ENCODE measurements at places on chromosomes 7 and 10.

GRCh38 chr10:8511026-8511425 is 456.5 kb downstream of the GATA3 start:
- no peak for DNase-seq

DNA sequence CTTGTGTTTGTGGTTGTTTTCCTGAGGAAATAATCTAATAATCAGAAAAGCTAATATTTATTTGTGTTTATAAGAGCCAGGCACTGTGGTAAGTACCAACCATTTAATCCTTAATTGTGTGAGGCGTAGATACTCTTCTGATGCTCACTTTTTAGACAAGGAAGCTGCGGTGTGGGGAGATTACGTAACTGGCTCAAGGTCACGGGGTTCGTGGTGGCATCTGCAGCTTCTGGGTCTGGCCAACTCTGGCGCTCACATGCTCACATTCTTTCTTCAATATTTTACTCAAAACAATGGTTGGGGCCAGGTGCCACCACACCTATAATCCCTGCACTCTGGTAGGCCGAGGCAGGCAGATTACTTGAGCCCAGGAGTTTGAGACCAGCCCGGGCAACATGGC is 77.6 kb downstream of the RALA start:
- DNase-seq = no peak

DNA sequence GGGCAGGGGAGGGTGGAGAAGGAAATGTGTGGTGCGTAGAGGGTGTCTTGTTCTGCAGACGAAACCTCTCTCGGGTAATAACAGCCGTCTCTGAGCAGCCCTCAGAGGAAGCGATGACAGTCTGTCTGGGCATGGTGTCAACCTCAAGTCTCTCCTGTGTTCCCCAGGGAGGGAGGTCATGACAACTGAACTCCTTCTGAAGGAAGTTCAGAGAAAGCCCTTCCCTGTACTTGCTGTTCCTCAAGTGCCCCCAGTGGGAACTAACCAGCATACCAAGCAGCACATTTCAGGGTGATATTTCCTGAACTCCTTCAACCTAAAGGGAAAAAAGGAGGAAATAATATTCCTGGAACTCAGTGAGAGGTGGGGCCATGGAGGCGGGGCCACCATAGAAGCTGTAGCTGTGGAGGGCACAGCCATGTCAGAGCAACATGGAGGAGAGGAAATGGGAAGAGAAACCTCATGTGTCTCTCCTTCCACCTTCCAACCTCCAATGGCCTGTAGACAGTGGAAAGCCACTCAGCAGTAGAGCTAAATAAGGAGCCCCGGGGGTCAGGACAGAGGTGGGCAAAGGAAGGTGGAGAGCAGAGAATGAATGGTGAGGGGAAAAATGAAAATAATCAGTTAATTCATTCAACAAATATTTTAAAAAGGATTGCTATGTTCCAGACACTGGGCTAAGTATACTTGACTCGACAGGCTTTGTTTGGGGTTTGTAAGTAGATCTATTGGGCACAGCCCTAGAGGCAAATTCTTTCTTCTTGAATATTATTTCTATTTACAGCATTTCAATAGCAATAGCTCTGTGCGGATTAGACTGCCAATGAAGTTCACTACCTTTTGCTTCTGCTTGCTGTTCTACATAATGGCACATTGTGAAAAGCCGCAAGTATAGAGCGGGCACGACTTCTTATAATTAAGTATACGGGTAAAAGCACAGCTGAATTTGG is 61.0 kb upstream of the AOAH start:
- DNase-seq = no peak

- DNase-seq = no peak
Measured at GRCh38 chr10:6279540-6280267, 77.0 kb downstream of the PFKFB3 start.

DNA sequence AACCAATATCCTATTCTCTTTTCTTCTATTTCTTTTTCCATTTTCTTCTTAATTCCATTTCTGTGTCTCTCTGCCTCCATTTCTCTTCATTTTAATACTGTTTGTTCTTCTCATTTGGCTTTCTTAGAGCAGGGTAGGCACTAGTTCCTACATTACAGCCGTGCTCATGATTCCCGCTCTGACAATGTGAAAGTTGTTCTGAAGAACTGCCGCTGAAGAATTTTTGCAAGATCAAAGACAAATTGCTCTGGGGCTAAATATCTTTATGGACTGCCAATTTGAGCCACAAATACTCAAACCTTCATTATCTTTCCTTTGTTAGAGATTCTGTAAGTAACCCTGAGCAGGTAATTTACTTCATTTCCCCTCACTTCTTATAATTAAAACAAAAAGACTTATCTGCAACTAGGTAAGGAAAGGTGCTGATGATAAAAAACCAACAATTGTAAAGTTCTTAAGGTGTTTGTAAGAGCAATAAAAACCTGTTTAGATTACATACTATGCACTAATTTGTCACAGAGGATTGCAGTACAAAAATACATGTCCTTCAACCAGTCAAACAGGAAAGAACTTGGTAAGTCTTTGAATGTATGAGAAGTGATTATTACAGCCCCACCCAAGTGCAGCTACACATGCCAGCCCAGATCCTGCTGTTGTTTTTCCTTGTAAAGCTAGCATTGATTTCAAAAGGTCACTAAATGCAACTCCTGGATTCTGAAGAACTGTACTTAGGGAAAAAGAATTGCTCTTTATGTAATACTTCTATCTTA is 127.5 kb downstream of the COL28A1 start:
- no peak for DNase-seq

DNA sequence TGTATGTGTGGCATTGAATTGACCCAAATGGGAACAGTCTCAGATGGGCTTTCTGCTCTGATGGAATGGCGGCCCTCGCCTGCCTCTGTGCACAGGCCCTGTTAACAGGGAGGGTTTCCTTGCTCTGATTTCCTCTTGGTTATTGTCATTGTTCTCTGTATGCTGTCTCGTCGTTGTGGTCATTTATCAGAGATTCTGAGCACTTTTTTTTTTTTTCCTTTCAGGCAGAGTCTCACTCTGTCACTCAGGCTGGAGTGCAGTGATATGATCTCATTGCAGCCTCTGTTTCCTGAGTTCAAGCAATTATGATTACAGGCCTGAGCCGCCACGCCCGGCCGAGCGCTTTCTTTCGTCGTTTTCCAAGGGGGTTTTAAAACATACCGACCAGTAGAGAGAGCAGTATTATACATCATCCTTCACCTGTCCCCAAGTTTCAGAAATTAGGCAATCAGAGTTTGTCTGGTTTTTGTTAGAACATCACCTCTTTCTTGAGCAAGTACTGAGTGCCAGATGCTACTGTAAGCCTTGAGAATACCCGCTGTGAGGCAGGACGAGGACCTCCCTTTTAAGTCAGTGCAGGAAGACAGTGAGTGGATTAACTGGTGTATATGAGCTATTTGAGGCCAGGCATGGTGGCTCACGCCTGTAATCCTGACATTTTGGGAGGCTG is 6.5 kb downstream of the CHST12 start:
- no peak for DNase-seq

DNA sequence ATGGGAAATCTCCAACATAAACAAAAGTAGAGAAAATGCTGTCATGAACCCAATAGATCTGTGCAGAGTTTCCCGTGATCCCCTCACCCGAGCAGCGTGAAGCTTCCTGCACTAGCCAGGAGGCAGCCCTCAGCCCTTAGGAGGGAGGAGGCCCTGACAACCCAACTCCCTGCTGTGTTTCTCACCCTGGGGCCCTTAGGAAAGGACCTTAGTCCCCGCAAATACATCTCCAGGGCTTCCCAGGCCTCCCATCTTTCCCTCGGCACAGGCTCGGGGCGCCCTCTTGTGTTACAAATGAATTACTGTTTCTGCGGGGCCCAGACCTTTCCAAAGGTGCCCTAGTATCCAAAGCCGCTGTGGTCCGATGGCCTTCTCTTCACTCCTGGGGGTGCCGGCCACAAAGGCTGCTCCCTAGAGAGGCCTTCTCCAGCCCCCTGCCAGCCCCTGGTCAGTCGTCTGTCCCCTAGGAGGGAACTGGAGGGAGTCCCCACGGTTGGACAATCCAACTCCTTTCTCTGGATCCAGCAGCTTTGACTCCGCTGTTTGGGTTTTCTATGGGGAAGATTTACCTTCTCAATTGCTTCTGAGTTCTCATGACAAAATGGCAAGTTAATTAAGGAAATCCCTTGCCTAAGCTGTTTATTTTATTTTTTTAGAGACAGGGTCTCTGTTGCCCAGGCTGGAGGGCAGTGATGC is 49.9 kb upstream of the SH2B2 start:
- DNase-seq = peak; percentile 85

DNA sequence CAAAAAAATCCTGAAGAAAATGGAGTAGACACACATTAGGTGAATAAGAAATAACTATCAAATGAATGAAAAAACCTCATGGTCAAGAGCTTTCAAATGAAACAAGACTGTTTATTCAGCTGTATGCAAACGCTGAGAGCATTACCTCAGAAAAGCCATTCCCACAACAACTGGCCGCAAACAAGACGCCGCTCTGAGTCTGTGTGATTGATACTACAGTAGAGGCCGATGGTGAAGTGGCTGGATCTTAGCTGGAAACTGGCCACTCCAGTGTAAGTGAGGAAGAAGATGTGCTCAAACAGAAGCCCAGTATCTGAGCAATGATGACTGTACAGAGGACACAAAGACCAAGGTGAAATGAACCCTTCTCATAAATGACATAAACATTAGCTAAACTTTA is 252.4 kb upstream of the GHITM start:
- DNase-seq = no peak

DNA sequence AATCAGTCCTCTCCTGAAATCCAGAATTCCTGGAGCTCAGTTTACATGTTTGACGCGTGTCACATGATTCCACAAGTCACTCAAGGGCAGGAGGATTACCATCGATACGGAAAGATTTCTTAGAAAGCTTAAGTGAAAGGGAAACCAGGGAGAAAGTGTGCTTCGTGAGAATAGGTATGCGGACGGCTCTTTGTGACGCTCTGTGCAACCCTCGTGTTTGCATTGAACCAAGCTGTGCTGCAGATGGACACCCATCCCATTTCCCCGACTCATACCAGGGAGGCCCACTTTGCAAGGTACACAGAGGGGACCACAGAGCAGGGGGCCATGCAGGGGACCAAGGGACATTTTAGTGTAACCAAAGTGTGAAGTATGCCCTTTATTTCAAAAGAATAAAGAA is 43.2 kb downstream of the IKZF1 start:
- no peak for DNase-seq

GRCh38 chr10:112335868-112336265 is 38.0 kb upstream of the ACSL5 start:
- no peak for DNase-seq

GRCh38 chr7:122306320-122307227 is 2.0 kb upstream of the FEZF1 start:
- DNase-seq = no peak

- no peak for DNase-seq
Measured at GRCh38 chr7:132450696-132451095, 125.6 kb downstream of the PLXNA4 start.

DNA sequence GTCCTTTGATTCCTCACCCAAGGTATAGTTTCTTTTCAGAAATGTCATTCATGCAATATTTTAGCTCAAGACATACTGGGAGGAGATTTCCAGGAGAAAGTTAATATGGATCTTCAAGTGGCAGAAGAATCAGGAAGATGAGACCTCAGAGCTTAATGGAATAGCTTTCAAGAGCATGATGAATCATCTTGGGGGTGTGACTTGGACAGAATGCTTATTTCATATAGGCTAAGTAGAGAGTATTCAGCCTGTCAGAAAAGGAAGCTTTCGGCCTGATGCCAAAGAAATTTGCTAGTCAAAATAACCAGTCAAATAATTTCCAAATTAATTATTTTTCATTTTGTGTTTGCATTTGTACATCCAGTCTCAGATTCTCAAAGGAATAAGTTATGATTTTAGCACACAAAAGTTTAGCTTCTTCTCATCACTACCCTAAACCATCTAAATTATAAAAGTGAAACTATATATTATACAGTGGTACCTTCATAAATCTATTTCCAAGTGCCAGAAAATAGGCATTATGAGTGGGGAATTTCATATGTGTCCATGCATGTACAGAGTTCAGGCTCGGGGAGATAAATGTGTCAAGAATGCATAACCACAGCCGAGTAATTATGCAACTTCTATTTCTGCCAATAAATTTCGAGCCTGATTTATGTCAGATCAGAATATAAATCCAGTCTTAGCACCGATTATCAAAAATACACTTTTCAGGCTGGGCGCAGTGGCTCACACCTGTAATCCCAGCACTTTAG is 27.3 kb upstream of the CALD1 start:
- no peak for DNase-seq

DNA sequence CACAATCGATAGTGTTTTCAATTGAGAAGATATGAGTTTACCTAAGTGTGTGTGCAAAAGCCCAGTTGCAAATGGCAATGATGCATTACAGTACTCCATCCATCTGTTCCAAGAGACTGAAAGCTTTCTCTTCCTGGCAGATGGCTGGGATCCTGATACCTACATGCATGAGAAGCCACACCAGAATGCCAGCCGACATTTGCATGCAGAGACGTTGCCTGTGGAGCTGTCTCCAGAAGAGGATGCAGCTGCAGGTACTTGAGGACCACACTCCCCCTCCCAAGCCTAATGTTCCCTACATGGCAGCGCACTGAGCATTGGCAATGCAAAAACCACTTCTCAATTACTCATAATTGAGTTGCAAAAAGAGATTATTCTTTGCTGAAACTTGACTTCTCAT is 332.1 kb downstream of the WDR11 start:
- no peak for DNase-seq

DNA sequence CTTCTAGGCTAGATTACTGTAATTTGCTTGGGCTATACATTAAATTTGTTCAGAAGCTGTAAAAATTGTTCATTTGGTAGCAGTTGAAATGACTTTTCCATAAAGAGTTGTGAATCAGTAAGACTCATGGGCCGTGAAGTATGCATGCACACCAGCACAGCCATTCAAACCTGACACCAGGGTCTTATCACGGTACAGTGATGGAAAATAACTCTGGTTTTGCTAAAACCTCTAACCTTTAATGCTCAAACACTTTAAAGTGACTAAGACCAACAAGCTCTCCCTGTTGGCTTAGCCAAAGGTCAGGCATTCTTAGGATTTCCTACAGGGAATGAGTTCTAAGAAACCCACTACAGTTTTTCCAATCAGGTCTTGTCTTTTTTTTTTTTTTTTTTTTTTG is 11.5 kb downstream of the ARL3 start:
- no peak for DNase-seq

DNA sequence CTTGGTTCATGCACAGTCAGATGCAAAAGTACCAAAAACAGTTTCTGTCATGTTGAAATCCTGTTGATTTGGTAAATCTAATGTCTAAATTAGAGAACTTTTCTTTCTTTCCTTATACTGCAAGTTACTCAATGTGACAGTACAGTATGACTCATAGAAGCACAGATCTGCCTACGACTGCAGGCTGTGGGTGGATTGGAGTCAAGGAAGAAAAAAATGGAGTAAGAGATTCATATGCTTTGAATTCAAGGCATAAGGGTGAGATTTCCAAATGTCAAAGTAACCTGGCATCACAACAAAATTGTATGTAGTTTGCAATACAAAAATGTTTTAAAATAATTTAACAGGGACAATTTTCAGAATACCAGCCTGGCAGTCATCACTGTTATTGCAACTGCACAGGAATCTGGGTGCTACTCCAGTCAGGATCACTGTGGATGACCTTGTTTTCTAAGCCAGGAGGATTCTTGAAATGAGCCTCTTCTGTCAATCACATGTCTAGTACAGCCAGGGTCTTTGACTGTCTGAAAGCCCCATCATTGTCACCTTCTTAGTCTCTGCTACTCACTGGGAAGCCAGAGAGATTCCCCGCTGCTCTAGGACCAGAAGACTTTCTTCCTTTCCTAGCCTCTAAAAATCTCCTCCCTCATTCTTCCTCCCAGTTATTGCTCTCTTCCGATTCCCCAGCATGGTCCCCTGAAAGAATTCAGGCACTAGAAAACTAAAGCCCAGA is 83.6 kb downstream of the CD36 start:
- no peak for DNase-seq

- DNase-seq = no peak
Measured at GRCh38 chr10:37671802-37672201, 185.6 kb downstream of the ZNF248 start.

All from K562 (cell line).